ENCODE measurements at places on chromosomes 3 and 15.

DNA sequence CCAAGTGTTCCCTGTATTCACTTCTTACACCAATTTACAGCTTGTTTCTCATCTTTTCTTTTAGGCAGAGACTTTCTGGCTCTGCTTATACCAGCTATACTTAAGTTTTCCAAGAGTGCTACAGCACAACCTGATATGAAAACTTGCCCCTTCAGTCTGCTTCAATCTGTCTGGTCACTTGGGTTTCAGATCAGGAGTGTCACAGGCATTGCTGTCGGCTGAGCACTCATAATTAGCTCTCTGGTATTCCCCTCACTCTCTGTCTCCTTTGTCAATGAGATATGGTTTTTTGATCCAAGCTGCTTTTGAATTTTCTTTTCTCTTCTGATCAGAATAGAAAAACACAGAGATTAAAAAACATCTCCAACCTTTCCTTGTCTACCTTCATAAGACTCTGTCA lies 194.9 kb upstream of the UMPS start:
- no peak for DNase-seq

DNA sequence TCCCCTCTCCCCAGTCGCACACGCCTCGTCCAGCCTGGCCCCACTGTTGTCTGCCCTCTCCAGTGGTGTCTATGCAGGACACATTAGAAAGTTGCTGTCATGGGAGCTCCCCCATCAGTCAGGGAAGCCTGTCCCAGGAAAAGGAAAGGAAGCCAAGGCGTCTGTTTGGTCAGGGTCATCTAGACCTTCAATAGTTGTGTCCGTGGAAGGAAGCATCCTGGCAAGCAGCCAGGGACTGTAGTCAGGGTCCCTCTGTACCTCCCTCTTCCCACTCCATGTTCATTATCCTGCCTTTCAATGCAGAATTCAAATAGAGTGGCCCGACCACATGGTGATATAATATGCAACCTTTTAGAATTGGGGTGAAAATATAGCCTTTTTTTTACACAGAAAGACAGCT lies 60.7 kb upstream of the RAB6B start:
- DNase-seq, result no peak

GRCh38 chr15:65416845-65417416 lies 5.8 kb downstream of the IGDCC4 start:
- no peak for DNase-seq

DNA sequence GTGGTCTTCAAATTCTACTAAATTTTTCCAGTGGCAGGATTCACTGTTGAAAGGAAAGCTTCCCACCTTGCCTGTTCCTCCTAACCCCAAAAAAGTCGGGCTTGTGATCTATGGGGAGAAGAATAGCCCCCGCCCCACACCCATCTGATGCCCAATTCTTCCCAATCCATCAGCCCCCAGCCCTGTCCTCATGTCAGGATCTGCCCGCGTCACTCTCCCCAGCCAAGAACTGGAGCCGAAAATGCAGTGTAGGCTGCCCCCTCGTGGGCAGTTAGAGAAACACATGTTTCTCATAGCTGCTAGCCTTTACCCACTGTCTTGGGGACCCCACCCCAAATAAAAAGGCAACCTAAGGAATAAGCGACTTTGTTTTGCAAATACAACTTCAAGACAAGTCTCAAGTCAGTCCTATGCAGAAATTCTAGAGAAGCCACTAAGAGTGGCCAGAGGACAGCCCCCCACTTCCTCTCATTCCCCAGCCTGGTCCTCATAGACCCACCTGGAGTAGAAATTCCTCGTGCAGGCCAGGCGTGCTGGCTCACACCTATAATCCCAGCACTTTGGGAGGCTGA lies 13.0 kb upstream of the CSK start:
- peak; percentile 85 for DNase-seq

GRCh38 chr15:75327005-75327404 lies 8.9 kb upstream of the COMMD4 start:
- no peak for DNase-seq

GRCh38 chr3:73762855-73763254 lies 138.1 kb upstream of the PDZRN3 start:
- no peak for DNase-seq

GRCh38 chr15:37094915-37095711 lies 5.2 kb downstream of the MEIS2 start:
- DNase-seq, result no peak

GRCh38 chr3:168223085-168223484 lies 127.4 kb upstream of the GOLIM4 start:
- DNase-seq, result no peak

- DNase-seq, result no peak
These were observed 106.3 kb upstream of the BFSP2 start for GRCh38 chr3:133293397-133294110.

DNA sequence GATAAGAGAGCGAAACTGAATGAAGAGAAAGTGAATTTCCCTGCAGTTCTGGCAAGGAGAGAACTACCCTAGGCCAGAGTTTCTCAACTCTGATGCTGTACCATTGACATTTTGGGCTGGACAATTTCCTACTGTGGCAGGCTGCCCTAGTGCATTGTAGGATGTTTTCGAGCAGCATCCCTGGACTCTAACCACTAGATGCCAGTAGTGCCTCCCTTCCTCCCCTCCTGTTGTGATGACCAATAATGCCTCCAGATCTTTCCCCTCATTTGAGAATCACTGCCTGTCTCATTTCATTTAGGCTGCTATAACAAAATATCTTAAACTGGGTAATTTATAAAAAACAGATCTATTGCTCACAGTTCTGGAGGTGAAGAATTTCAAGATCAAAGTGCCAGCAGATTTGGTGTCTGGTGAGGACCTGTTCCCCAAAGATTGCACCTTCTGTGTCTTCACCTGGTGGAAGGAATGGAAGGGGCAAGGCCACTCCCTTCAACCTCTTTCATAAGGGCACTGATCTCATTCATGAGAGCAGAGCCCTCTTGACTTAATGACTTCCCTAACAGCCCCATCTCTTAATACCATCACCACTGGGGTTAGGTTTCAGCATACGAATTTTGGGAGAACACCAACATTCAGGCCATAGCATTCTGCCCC lies 188.9 kb upstream of the MEIS2 start:
- DNase-seq, result peak; percentile 5

DNA sequence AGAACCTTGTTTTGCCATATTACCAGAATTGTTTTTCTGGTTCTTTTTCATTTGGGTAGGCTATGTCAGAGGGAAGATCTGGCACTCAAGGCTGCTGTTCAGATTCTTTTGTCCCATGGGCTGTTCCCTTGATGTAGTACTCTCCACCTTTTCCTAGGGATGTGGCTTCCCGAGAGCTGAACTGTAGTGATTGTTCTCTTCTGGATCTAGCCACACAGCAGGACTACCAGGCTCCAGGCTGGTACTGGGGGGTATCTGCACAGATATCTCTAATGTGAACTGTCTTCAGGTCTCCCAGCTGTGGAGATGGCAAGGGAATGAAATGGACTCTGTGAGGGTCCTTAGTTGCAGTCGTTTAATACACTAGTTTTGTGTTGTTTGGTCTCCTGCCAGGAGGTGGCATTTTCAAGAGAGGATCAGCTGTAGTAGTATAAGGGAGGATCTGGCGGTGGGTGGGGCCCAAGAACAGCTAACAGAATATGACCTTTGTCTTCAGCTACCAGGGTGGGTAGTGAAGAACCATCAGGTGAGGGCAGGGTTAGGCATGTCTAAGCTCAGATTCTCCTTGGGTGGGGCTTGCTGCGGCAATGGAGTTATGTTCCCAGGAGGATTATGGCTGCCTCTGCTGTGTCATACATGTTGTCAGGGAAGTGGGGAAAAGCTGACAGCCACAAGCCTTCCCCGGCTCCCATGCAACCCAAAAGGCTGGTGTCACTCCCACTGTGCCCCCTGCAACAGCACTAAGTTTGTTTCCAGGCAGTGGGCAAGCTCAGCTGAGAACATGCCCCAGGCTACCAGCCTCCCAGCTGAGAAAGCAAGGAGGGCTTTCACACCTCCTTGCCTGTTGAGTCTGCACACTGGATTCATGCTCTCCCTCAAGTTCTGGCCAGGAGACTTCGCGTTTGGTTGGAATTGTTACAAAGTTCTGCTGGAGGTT lies 252.5 kb downstream of the ISL2 start:
- DNase-seq, result no peak

- DNase-seq, result no peak
These were observed 190.5 kb upstream of the NECTIN3 start for GRCh38 chr3:110881069-110881468.

DNA sequence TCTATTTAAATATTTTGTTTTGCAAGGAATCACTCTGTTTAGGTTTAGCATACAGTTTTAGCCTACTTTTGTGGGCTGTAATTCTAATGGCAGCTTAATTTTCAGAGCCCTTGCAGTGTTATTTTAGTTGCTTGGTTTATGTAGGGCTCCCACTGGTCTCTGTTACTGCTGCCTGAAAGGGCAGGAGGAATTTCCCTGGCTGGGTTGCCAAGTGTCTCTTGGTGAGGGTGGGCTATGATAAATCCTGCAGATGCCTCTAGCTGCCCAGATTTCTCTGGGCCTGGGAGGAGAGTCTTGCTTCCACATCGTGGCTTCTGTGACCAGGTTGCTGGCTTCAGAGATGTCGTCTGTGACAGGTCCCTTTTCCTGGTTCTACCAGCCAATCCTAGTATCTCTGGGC lies 36.2 kb downstream of the ILDR1 start:
- DNase-seq, result no peak

DNA sequence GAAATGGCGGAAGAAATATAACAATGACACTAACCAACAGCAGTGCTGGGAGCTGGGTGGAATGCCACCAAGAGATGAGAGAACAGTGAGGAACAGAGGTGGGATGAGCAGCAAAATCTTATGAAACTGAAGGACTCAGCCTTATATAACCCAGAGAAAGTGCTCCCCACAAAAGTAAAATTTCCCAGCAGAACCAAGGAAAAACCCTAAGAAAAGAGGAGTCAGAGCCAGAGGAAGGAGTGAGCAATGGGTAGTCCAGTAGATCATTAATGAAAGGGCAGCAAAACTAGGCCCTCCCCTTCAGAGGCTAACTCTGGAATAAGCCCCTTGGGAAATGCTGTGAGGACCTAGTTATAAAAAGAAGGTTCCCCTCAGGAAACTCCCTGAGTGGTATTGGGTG lies 24.7 kb upstream of the UBE2E1 start:
- no peak for DNase-seq

- DNase-seq, result no peak
These were observed 38.4 kb downstream of the MAP2K1 start for GRCh38 chr15:66424963-66425612.

- no peak for DNase-seq
These were observed 48.9 kb upstream of the SLC7A14 start for GRCh38 chr3:170634663-170635384.

GRCh38 chr3:31349001-31349748 lies 183.6 kb upstream of the STT3B start:
- DNase-seq, result no peak

DNA sequence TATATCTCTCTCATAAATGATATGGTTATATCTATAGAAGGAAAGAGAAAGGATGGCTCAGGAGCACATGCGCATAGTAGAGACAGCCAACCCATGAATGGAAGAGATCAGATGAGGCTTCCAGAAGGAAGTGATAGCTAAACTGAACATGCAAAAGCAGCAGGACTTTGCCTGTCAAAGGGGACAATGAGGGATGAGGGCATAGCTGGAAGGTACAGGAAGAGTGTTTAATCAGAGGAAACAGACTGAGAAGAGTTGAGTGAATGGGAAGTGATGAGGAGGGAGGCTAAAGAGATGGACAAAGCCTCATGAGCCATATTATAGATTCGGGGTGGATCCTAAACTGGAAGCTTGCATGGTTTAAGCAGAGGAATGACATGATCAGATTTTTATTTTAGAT lies 26.5 kb upstream of the VEPH1 start:
- DNase-seq, result no peak

DNA sequence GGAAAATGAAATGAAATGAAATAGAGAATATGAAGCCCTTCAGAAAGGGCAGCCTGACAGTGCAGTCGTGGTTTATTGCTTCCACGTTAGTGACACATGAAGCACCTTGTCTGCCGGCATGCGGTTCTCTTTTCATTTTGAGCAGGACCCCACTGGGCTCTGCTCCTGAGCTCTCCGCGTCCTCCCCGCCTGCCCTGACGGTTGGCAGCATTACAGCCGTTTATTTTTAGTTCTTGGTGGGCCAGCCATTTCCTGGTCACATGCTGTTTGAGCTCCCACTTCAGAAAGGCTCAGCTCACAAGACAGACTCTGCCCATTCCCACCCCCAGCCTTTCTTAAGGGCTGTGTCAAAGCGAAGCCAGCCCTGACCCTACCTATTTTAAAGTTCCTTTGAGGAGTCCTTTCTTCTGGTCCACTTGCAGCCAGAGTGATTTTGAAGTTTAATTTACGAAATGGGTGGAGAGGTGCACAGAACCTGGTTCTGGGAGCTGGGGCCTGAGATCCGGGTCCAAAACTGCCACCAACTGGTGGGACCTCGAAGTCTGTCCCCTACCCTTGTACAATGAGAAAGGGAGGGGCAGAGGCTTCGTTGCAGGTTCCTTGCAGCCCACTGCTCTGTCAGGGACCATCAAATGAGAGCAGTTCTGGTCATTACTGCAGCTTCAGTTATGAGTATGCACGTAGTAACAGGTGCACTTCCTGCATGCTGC lies 60.1 kb downstream of the MGLL start:
- no peak for DNase-seq

DNA sequence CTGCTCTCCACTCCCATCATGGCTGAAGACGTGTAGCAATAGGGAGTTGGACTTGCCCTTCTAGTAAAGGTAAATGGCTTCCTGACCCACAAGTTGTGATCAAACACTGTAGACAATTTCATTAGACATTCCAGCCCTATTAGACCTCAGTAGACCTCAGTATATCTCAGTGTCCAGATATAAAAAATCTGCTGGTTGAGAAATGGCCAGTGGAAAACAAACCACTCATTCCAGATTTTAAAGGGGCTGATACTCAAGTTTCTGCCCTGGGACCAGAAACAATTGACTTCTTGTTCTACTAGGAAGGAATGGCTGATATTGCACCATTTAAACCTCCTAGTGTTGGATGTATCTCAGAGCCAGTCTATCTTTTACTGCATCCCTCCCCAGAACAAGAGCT lies 613.2 kb downstream of the PDCD6IP start:
- no peak for DNase-seq

DNA sequence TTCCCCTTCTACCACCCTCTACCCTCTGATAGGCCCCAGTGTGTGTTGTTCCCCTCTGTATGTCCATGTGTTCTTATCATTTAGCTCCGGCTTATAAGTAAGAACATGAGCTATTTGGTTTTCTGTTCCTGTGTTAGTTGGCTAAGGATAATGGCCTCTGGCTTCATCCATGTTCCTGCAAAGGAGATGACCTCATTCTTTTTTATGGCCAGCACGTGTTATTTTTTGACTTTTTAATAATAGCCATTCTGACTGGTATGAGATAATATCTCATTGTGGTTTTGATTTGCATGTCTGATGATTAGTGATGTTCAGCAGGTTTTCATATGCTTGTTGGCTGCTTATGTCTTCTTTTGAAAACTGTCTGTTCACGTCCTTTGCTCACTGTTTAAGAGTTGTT lies 63.1 kb upstream of the NPHP3 start:
- DNase-seq, result peak; percentile 2

Measured in adipocyte (in vitro differentiated cells).